ENCODE measurements at places on chromosomes 11 and 22.
A peak's percentile ranks its signal among the peaks of the same experiment; 100 is the strongest.

- no peak for DNase-seq
Measured at GRCh38 chr11:101600924-101601323, 17.1 kb upstream of the TRPC6 start.

GRCh38 chr22:28838971-28839370 is 38.6 kb upstream of the XBP1 start:
- no peak for DNase-seq

- DNase-seq, result peak; percentile 45
Measured at GRCh38 chr11:93740730-93741093, 583 bp downstream of the TAF1D start.

- no peak for DNase-seq
Measured at GRCh38 chr11:123233280-123233974, 38.4 kb upstream of the CLMP start.

GRCh38 chr11:2927851-2928604 is 1.2 kb downstream of the PHLDA2 start:
- no peak for DNase-seq

- DNase-seq, result no peak
Measured at GRCh38 chr11:111550258-111550657, 9.7 kb downstream of the LAYN start.

GRCh38 chr22:48410536-48410935 is 1417.1 kb downstream of the BRD1 start:
- DNase-seq, result no peak

DNA sequence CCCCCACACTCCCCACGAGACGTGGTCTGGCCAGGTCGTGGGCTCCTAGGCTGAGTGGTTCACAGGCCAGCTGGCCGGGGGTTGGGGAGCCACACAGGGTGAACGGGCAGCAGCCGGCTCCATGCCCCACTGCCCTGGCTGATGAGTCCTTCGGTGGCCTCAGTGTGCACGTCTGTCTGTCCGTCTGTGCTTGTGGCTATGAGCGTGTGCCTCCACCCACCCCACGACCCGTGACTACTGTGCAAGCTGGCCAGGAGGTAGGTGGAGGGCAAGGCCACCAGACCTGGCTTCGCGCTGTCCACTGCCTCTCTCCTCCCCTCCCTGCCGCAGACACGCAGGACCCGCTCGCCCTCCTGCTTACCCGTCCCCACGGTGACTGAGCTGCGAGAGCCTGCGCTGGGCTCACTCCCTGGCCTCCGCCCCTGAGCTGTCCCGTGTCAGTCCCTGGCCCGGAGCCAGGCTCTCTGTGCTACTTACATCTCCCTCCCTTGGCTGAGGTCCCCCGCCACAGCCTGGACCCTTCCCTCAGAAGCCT is 14.1 kb downstream of the CSDC2 start:
- no peak for DNase-seq

GRCh38 chr11:23111527-23111926 is 251.3 kb upstream of the CCDC179 start:
- DNase-seq, result no peak

GRCh38 chr22:17120711-17121232 is 388 bp downstream of the TMEM121B start:
- no peak for DNase-seq

DNA sequence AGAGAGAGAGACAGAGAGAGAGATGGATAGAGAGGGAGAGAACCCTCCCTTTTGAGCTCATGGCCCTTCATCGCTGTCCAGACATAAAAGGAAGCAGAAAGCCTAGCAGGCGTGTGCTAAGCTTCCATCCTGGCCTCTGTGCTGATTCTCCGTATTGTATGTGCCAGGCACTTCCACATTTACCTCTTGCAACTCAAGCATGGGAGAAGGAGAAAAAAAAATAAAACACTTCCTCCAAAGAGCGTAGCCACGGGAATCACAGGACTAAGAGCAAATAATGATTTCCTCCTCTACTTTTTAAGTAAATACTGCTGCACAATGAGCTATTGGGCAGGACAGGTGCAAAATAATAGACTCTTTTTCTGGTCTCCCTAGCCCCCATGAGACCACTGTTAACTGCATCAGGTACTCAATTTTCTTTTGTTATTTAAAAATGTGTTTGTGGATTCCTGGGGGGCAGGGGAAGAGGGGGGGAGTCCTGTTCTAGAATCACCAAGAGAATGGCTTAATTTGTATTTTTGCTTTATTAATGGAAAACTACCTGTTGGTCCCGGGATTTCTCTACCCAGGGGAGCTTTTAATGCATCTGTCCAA is 154.3 kb downstream of the NXPE2 start:
- peak; percentile 18 for DNase-seq

- no peak for DNase-seq
Measured at GRCh38 chr22:35380013-35380412, 883 bp upstream of the HMOX1 start.

- DNase-seq, result no peak
Measured at GRCh38 chr22:35409783-35410662, 10.1 kb downstream of the MCM5 start.

GRCh38 chr11:117423046-117423575 is 95.5 kb downstream of the CEP164 start:
- no peak for DNase-seq

- peak; percentile 93 for DNase-seq
Measured at GRCh38 chr11:1827095-1827813, 7.5 kb upstream of the SYT8 start.

DNA sequence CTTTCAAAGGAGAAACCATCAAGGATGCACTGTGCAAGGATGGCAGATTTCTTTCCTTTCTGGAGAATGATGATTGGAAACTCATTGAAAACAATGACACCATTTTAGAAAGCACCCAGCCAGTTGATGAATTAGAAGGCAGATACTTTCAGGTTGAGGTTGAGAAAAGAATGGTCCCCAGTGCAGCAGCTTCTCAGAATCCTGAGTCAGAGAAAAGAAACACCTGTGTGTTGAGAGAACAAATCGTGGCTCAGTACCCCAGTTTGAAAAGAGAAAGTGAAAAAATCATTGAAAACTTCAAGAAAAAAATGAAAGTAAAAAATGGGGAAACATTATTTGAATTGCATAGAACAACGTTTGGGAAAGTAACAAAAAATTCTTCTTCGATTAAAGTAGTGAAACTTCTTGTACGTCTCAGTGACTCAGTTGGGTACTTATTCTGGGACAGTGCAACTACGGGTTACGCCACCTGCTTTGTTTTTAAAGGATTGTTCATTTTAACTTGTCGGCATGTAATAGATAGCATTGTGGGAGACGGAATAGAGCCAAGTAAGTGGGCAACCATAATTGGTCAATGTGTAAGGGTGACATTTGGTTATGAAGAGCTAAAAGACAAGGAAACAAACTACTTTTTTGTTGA is 9.8 kb downstream of the FAM111A start:
- no peak for DNase-seq

DNA sequence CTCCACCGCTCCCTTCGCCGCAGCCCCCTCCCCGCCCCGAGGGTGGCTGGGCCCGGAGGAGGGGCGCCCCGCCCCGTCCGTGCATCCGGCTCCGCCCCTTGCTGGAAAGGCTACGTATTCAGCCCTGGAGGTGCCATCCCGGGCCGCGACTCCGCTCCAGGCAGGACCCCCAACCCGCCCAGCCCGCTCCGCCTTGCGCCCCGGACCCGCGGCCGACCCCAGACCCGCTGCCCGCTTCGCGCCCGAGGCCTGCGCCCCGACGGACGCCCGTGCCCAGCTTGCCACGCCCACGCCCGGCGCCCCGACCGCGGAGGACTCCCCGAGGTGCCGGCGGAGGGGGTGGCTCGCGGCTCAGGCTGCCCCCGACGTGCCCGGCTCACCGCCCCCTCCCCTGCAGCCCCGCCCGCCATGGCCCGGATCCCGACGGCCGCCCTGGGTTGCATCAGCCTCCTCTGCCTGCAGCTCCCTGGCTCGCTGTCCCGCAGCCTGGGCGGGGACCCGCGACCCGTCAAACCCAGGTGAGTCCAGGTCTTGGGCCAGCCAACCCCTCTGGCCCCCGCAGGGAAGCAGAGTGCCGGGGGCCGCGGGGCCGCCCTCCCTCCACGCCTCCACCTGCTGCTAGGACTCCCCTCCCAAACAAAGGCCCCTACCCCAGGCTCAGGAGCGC is at the start of gene ADM2:
Gene ADM2, plus strand, starts transcription at position 104 of the 667 bp plus-strand sequence. Its CDS starts 305 bp downstream, at position 409.
- no peak for DNase-seq

DNA sequence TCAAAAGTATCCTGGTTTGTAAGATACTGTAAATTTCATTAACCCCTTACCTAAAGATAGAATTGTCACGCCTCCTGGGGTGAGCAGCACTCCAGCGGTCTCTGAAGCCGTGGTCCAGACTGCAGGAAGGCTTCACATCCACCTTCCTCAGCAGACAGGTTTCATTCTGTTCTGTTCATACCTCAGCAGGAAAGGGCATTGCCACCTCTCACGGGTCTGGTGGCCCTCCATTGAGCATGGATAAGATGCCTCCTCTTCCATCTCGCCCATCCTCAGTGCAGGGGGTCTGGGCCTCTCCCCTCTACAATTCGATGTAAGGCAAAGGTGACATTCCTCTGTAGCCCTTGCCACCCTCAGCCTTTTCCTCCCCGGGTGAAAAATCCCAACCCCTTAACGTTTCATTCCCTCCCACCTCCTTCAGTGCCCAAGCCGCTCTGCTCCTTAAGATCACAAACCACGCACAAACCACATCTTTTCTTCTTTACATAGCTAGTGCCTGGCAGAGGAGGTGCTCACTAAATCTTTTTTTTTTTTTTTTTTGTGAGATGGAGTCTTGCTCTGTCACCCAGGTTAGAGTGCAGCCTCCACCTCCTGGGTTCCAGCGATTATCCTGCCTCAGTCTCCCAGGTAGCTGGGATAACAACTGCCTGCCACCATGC is 28.5 kb downstream of the RPUSD4 start:
- no peak for DNase-seq

DNA sequence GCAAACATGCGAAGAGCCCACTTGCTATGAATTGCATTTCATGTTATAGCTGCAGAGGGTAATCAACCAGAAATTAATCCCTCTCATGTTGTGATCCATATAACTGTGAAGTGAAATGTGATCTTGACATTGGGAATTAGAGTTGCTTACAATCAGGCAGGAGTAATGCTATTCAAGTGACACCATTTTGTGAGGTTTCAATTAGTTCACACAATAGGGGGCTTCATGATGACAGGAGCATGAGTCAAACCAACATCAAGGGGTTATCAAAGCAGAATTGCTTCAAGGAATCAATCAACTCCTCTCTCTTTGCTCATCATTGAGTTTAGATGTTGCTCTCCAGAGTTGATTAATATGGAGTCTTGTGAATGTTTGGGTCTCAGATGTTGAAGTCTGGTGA is 1585.2 kb upstream of the TENM4 start:
- no peak for DNase-seq

- no peak for DNase-seq
Measured at GRCh38 chr11:46631676-46632075, 14.3 kb downstream of the ATG13 start.

- no peak for DNase-seq
Measured at GRCh38 chr11:117427356-117427874, 99.8 kb downstream of the CEP164 start.

DNA sequence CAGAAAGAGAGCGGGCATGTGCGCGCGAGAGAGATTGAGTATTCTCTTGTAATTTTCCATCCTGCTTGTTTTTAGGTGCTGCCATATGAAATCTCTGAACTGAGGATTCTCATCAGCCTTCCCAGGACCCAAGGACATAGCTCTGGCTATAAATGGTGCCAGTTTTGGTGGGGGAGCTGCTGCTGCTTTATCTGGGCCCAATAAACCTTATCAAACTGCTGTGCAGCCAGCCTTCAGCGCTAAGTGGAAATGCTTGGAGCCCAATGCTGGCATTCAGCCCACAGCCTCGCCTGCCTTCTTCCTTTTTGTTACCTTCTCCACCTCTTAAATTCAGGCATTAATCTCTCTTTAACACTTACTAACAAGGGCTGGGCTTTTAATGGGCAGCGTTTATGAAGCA is 2.4 kb upstream of the ZBTB16 start:
- DNase-seq, result no peak

DNA sequence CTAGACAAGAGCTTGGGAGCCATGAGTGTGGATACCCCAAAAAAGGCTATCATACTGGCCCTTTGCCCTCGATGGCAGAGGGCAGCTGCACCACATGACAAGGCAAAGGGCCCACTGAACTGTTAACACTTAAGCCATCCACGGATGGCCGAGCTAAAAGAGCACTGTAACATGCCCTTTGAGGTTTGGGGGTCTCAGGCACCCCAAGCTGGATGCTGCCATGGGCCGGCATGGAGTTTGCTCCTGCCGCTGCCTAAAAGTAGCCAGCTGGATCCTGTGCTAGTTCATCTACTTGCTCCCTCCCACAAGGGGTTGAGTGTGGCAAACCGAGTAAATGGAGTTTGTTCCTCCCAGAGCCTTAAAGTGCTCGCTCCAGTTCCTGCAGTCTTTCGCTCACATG is 383.2 kb upstream of the LRRC4C start:
- no peak for DNase-seq

DNA sequence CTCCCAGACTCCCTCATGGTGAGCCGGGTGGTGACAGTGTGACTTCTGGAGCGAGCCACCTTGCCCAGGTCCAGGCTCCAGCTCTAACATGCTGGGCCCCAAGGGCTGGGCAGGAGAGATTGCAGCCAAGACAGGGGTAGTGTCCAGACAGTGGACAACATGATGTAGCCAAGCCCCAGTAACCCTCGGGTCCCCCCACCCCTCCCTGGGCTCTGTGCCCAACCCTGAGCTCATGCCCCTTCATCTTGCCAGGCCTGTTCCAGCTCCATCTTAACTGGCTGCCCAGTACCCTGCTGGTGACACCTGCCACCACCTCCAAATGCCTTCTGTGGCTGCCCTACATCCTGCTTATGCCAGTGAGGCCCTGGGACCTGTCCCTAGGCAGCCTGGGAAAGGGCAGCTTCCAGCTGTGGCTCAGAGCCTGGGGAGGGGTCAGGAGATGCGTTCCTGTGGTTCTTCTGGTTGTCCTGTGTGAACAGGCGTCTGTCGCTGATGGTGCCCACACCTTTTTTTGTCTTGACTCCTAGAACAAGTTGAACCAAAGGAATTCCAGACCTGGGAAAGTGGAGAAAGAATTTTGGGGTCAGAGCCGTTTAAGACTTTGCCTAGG is 12.5 kb upstream of the SYT12 start:
- no peak for DNase-seq

DNA sequence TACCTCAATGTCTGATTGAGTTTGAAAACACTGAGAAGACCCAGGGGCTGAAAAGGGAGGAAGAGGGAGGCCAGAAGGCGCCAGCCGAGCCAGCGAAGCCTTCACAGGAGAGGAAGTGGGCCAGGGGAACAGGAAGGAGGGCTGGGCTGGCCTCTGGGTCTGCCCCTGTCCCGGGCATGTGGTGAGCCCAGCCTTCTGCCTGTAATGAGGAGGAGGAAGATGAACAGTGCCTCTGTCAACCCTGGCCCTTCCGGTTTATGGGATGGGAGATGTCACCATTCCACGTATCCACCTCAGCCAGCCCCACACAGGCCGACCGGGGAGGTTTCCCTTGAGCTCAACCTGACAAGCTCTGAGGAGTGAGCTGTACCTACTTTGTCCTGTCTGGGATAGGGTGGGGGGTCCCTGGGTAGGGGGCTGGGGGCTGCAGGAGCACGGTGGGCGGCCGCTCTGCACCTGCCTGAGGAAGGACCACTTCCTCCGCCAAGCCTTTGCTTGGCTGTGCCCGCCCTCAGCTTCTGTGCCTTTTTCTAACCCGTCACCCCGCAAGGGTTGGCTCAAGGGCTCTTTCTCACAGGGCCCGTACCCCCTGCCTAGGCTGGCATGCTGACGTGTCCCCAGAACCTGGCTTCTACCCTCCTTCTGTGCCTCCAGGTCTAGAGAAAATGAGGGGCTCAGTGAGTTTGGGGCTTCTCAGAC is 2.0 kb downstream of the PARVG start:
- DNase-seq, result no peak

Measured in NCI-H1105 (cell line).